ENCODE measurements at places on chromosomes 3 and 15. TPM values are rescaled to one million over a fixed set of nuclear protein-coding genes. Genes with fewer than 3 reads are reported as not detected.

PEX5L gene
- total RNA-seq, result 0.51 TPM

MCCC1 gene
- total RNA-seq, result 29.1 TPM

ARGFX gene
- total RNA-seq, result not detected

PROS1 gene
- 48.8 TPM for total RNA-seq

COL8A1 gene
- 24.7 TPM for total RNA-seq

BFSP2 gene
- not detected for total RNA-seq

ARRDC4 gene
- 39.8 TPM for total RNA-seq

GABRR3 gene
- not detected for total RNA-seq

LRRC57 gene
- 13.9 TPM for total RNA-seq

ATP2B2 gene
- total RNA-seq, result not detected

GPR87 gene
- 0.17 TPM for total RNA-seq

GRM2 gene
- under 0.01 TPM for total RNA-seq

C3orf49 gene
- total RNA-seq, result not detected

BUB1B gene
- 5.4 TPM for total RNA-seq

ARHGEF26 gene
- total RNA-seq, result 1.3 TPM
